Activated CD8-positive, alpha-beta memory T cell treated with anti-CD3 and anti-CD28 coated beads, Interleukin-2, amount 50 U/mL, for 4 hours (primary cell): ENCODE measurements at places on chromosomes 11 and 22.
A peak's percentile ranks its signal among the peaks of the same experiment; 100 is the strongest.

DNA sequence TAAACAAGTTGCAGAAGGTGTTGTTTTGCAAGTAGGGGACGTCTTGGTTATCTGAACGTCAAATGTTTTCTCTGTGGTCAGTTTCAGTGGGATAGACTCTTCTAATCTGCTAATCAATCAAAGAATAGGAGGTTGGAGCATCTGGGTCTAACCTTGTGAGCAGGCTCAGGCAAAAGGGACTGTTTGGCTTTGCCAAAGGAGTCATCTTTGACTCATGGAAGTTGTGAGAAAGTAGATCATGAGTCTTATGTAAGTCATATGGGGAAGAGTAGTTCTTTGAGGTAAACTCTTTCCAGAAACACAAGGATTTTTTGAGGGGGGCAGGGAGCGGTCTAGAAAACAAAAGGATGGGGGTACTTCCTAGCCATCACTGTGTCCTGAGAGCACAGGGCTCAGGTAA is 27.1 kb upstream of the TOP3B start:
- no peak for DNase-seq

GRCh38 chr11:28728666-28729065 is 620.5 kb downstream of the METTL15 start:
- DNase-seq = no peak

GRCh38 chr22:46072110-46072881 is 78.0 kb upstream of the PPARA start:
- peak; percentile 39 for DNase-seq

DNA sequence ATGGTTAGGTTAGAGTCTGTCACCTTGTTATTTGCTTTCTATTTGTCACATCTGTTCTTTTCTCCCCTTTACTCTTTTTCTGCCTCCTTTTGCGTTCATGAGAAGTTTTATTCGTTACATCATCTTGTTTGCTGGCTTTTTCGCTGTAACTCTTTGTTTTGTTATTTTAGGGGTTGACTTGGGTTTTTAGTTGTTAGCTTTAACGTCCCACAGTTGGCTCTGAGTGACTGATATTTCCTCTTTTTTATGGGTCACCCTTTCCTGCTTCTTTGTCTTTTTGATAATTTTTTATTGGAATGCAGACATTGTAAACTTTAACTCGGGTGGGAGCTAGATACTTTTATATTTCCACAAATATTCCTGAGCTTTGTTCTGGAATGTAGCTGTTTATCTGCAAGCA is 13.3 kb upstream of the TNNT3 start:
- DNase-seq = no peak

- DNase-seq = no peak
These were observed 37.1 kb upstream of the HMGXB4 start for GRCh38 chr22:35220221-35220620.

DNA sequence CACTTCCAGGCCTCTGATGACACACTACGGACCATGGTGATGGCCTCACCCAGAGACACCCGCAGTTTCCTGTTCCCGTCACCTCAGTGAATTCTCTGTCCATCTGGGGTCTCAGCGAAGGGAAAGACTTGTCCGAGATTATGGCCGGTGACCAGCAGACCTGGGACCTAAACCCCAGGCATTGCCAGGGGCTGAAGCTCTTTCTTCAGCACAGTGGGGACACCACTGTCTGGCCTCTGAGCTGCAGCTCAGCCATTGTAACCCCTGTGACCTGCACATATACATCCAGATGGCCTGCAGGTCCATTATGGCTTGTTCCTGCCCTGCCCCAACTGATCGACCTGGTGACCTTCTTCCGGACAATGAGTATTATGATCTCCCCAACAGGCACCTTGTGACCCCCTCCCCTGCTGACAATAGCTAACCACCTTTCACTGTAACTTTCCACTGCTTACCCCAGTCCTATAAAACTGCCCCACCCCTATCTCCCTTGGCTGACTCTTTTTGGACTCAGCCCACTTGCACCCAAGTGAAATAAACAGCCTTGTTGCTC is 22.3 kb downstream of the CBX7 start:
- no peak for DNase-seq

GRCh38 chr11:13949876-13950275 is 12.6 kb upstream of the SPON1 start:
- DNase-seq = no peak

- DNase-seq = peak; percentile 79
These were observed 9.7 kb downstream of the FXYD2 start for GRCh38 chr11:117814766-117815261.

DNA sequence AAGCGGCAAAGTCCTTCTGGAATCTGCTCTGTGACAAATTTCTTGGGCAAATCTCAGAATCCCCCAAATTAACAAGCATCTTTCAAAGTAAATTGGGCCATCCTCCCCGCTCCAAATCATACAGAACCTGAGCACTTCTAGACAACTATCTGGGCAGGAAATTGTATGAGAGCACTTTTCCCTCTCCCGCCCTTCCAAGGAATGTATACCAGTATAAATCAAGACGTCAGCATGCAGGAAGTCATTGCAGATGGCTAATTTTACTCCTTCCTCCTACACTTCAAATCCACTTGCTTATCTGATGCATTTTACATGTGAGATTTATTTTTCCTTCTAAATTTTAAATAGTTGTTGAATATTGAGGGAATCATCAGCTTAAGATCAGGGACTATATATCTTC is 52.1 kb downstream of the NTM start:
- DNase-seq = no peak

GRCh38 chr11:65540290-65541092 is 15.6 kb downstream of the SCYL1 start:
- DNase-seq = peak; percentile 86

- DNase-seq = no peak
These were observed 57.9 kb downstream of the BUD13 start for GRCh38 chr11:116714902-116715301.

- DNase-seq = no peak
These were observed 187.7 kb upstream of the E2F8 start for GRCh38 chr11:19428206-19429002.

GRCh38 chr11:911031-911889 is 650 bp upstream of the CHID1 start:
- peak; percentile 41 for DNase-seq

DNA sequence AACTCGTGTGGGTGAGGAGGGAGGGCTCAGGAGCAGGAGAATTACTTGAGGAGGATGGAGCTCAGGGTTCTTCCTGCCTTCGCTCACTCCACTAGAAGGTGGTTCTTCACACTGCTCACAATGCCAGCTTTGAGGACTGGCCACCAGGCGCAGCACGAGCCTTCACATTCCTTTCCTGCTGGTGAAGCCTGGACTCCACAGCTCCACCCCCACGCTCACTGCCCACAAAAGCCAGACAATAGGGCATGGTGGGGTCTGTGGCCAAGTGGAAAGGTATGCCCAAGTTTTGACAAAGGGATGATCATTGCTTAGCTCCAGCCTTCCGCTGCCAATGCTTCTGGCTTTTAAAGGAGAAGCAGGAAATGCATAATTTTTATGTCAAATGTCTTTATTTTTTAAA is 58.0 kb upstream of the FADD start:
- no peak for DNase-seq

DNA sequence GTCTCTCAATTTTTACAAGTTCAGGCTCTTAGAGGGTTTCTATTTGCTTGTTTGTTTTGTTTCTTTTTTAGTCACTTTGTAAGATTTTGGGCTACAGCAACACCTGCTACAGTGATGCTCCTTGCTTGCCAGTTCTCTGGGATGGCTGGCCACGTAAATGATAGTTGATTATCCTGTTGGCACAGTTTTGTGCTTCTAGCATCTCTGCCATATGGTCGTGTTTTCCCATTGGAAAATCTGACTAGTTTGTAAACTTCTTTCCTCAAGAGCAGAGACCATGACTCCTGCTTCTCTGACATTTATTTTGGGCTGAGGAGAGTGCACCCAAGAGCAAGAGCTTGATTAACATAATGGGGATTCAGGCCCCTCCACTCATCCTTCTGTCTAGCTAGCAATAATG is 1621.6 kb upstream of the RAG2 start:
- no peak for DNase-seq

DNA sequence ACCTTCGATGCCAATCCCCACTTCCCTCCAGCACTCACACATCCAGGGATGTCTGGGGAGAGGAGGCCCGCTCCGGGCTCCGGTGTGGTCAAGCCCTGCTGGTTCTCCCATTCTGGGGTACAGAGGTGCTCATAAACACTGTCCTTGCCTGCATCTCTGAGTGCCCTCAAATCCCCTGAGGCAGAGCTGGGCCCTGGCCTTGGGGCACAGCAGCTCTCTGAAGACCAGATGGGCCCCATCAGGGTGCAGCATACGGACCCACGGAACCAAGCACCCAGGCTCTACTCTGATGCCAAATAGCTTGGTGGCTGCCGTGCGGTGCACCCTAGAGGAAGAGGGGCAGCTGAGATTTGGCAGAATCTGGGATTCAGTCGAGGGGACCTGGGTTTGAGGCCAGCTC is 35.7 kb upstream of the NNMT start:
- no peak for DNase-seq

DNA sequence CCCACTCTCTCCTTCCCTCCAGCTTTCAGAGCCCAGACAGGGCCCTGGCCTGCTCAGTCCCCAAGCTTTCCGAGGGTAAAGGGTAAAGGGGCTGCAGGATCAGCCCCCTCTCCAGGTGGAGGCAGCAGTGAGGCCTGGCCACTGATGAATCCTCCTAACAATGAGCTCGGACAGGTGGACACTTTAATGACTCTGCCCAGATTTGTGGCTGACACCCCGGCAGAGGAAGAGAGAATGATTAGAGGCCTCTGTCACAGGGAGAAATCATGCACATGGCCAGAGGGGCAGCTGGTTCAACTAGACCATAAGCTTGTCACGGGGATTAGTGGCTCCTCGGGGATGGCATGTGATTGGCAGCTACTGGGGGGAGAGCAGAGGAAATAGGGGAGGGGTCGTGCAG is 587.5 kb upstream of the B3GAT1 start:
- no peak for DNase-seq

- no peak for DNase-seq
These were observed 72.3 kb upstream of the SEPTIN5 start for GRCh38 chr22:19641983-19642451.

- DNase-seq = no peak
These were observed 75.2 kb downstream of the USP47 start for GRCh38 chr11:11916981-11917399.

DNA sequence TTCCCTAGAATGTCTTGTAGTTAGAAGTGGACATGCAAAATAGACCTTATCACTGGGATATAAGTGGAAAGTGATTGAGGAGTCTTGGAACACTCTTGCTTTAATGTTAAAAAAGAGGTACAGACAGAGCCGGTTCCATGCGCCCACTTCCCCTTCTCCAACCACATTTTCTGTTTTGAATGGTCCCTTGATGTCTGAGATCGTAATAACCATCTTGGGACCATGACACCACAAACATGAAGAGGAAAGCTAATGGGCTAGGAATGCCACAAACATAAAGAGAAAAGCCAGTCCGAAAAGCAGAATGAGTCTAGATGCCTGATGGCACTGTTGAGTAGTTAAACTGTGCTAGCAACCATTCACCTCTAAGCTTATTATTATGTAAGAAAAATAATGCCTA is 54.8 kb upstream of the SPON1 start:
- no peak for DNase-seq

- no peak for DNase-seq
These were observed 89.8 kb downstream of the BTBD10 start for GRCh38 chr11:13373216-13373615.

DNA sequence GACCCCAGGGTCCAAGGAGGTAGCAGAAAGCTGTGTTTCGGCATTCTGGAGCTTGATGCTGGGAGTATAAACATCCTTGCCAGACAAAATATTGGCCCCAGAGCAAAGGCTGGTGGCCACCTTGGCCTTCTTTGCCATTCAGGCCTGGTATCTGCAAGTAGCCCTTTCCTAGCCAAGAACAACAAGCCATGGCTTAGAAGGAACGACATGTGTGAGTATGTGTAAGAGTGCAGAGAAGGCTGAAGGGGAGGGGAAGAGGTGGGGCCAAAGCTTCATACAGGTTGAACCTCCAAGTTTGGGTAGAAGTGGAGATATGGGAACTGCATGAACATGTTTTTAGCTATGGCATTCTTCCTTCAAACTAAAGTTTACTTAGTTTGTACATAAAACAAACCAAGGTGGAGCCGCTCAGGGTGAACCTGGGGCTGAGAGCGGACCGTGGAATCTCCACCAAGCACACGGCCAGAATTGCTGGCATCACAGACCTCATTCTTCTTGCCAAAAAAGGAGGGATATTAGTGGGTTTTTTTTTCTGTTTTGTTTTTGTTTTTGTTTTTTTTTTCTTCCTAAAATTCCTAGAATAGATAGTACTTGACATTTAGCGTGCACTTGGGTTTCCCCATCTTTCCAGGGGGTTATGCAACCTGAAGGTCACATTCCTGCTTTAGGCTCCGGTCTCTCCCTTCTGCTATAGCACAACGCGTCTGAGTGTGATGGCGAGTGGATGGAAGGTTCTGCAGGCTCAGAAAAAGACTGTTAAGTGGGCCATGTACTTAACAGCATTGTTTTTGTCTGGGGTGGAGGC is 70.9 kb downstream of the ADAMTS15 start:
- no peak for DNase-seq

- no peak for DNase-seq
These were observed 86.0 kb upstream of the CADM1 start for GRCh38 chr11:115590254-115590653.

GRCh38 chr22:35023692-35024363 is 42.1 kb upstream of the ISX start:
- DNase-seq = peak; percentile 39
